HCT116 (cell line): ENCODE measurements at places on chromosomes 1 and 21. TPM values are rescaled to one million over a fixed set of nuclear protein-coding genes. Genes with fewer than 3 reads are reported as not detected.

DNA sequence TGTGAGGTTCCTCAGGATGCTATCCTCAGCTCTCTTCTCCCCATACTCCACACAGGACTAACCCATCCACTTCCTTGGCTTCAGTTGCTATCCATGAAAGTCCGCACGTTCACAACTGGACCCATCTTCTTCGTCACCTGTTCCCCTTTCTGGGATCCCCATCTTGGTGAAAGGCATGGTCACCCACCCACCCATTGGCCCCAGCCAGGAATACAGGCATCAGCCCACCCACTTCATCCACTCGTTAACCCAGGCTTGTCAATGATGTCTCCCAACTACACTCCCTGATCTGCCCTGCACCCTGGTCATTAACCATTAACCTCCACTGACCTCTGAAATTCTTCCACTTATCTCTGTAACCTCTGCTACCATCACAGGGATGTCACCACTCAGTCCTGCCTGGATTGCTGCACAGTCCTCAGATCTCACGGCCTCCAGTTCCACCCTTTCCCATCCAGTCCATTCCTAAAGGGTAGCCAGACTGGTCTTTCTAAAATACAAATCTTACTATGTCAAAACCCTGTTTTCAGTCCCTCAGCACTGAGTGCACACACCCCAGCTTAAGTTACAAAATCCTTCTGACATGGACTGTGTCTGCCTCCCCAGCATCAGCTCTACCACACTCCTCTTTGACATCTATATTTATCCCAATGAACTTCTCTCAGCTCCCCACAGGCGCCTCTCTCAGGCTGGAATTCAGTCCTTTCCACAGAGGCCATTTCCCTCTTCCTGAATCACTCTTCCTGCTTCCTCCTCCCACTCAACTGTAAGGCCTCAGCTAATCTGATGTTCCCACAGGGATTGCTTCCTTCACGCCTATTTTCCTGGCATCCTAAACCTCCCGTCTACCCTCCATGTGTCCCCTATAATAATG is 10.4 kb downstream of the PGLYRP4 start:
- no peak for DNase-seq

- no peak for DNase-seq
Measured at GRCh38 chr1:236089046-236089773, 24.3 kb upstream of the NID1 start.

DNA sequence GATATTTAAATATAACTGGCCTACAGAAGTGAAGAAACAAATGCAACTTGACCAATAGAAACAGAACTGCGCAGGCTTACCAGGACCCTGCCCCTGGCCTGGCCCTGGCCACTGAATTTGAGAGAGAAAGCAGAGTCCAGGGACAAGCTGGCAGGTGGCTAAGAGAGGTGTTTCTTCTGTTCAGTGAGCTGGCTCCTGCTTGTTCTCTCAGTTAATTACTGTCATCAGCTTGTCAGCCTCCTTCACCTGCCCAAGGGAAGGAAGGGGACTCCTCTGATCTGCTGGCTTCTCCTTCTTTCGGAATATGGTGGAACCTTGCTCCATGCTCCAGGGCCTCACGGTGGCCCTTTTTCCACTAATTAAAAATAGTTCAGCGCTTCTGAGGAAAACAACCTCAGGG is 388.4 kb downstream of the DISC1 start:
- no peak for DNase-seq

GRCh38 chr21:28663111-28663693 is 329.5 kb downstream of the LTN1 start:
- DNase-seq: no peak

The GJC2 gene
- total RNA-seq: 0.76 TPM

The MMEL1 gene
- 2.7 TPM for total RNA-seq

The KRTAP25-1 gene
- total RNA-seq: not detected

The C1QB gene
- total RNA-seq: 0.32 TPM
